ENCODE measurements at places on chromosomes 1 and 21. TPM values are rescaled to one million over a fixed set of nuclear protein-coding genes. Genes with fewer than 3 reads are reported as not detected.

The OR10Z1 gene
- total RNA-seq: not detected

The IFI6 gene
- 39.1 TPM for total RNA-seq

DNA sequence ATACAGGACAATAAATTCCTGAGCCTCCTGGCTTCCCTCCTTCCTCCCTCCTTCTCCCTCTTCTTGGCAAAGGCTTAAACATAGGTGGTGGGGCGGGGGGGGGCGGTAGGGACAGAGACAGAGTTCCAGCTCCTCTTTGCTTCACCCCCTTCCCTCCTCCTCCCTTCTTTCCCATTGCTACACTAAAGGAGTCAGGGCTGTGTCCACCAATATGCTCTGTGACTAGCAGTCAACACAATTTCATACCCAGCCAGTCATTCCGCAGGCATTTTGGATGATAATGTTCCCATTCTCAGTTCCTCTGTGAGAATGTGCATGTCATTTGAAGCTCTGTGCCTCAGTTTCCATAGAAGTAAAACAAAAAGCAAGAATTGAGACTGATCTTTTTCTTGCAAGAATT, 1.7 kb downstream of the LMOD1 start:
- no peak for DNase-seq
- no peaks in the 10 kb centered on the region for H3K4me1 ChIP-seq
- H3K27ac ChIP-seq: no peak overlapping the region
- peaks cover 7% of the 10 kb centered on the region for H3K27me3 ChIP-seq
- H3K4me3 ChIP-seq: no peak overlapping the region

- DNase-seq: no peak
- no peak overlapping the region for H3K4me3 ChIP-seq
- no peaks in the 10 kb centered on the region for H3K36me3 ChIP-seq
- peaks cover 2% of the 10 kb centered on the region for H3K27me3 ChIP-seq
- H3K27ac ChIP-seq: no peak overlapping the region
These were observed 10.4 kb upstream of the PPT1 start for GRCh38 chr1:40107290-40107959.

DNA sequence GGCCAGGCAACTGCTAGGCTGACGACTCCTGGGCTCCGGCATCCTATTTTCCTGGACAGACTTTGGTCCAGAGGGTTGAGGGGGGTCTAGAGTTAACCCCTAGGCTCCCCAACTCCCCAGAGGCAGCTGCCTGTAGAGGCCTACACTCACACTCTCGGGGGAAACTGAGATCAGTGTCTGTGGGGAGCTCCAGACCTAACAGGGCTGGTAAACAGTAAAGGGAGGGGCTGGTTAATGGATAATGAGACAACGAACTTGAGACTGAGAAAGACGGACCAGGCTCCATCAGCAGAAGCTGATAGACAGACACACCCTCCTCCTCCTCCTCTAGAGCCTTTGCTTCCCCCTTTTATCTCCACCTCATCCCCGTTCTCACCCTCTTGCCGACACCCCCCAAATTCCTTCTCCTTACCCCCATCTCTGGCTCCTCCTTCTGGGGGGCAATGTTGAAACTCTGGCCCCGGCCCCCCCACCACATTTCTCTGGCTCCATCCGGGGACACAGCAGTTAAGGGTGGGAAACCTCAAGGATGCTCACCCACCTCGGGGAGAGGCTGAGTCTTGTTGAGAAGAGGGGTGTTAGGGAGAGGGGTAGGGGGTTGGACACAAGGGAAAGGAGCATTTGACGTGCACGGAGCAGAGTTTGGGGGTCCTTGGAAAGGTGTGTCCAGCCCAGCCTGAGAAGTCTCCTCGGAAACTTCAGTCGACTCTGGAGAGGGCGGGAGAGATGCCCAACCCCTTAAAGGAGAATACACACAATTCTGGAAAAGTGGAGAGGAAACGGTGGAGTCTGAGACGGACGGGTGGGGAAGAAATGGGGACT, at the start of gene MTMR11:
Gene MTMR11 (minus strand): TSS at position 710 of the 822 bp plus-strand sequence. CDS start 232 bp downstream, at position 478.
- H3K4me3 ChIP-seq: peak within 1 kb of the TSS; percentile 68
- H3K4me1 ChIP-seq: peaks cover 47% of the 10 kb centered on the region
- H3K36me3 ChIP-seq: no peaks in the 10 kb centered on the region

DNA sequence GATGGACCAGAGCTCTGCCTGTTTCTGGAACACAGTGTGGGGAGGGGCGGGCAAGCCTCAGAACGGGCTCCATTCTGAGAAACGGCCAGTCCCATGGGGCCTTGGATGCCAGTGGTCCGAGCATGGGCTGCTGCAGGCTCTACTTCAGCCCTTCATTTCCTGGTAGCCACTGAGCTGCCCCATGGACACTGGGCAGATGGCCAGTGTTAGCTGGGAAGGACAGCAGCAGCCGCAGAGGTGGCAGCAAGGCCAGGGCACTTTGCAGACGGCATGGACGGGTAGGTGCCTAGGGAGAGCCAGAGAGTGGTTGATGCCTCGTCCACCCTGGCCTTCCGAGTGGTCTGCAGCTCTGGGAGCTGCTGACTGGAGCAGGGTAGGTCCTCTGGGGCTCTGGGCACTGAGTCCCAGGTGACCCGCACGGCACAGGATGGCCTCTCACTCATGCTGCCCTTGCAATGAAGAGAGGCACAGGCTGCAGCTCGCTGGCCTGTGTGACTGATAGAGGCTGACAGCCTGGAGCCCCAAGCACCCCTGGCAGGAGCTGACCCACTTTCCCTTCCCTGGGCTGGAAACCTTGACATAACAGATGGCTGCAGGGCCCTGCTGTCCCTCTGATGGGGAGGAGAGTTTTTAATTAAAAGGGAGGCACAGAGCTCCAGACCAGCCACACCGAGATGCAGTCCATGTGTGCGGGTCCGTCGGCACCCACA, 87.7 kb upstream of the COL6A1 start:
- no peak overlapping the region for H3K4me3 ChIP-seq
- H3K36me3 ChIP-seq: no peaks in the 10 kb centered on the region
- H3K27ac ChIP-seq: no peak overlapping the region
- H3K4me1 ChIP-seq: no peaks in the 10 kb centered on the region

GRCh38 chr1:107739651-107740050, 225.3 kb downstream of the VAV3 start:
- H3K27me3 ChIP-seq: no peaks in the 10 kb centered on the region
- no peak overlapping the region for H3K4me3 ChIP-seq
- no peaks in the 10 kb centered on the region for H3K4me1 ChIP-seq

Data from Panc1 (cell line).